ENCODE measurements at places on chromosomes 6 and 20. TPM values are rescaled to one million over a fixed set of nuclear protein-coding genes. Genes with fewer than 3 reads are reported as not detected.

- DNase-seq = no peak
These were observed 122.3 kb downstream of the QRSL1 start for GRCh38 chr6:106751501-106752252.

- DNase-seq = no peak
These were observed 3.3 kb upstream of the ACSS1 start for GRCh38 chr20:25061103-25061799.

- DNase-seq = no peak
These were observed 21.9 kb downstream of the ECT2L start for GRCh38 chr6:138817799-138818198.

GRCh38 chr20:63175038-63175895, 40.7 kb downstream of the YTHDF1 start:
- no peak for DNase-seq

Gene NEDD9
- 6.6 TPM for total RNA-seq

DNA sequence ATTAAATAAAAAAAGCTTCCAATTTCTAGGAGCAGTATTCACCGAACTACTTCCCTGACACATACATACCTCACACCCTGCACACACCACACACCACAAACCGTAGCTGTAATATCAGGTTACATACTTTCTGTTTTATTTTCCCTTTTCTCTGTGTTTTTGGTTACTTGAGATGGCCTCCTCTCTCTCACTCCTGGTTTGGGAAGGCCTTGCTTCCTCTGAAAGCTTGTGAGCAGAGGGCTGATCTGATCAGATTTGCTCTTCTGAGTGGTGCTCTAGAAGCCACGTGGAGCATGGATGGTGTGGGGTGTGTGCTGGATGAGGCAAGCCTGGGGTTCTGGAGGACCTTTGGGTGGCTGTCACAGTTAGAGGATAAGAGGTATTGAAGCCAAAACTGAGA, 20.9 kb downstream of the UTRN start:
- DNase-seq = no peak

Gene FGD2
- total RNA-seq = not detected

GRCh38 chr20:20992277-20992676, 113.9 kb downstream of the LINC00237 start:
- no peak for DNase-seq

- DNase-seq = peak; percentile 82
These were observed 13.6 kb upstream of the WFDC8 start for GRCh38 chr20:45592574-45593189.

GRCh38 chr6:95410168-95410567, 167.2 kb upstream of the MANEA start:
- no peak for DNase-seq

DNA sequence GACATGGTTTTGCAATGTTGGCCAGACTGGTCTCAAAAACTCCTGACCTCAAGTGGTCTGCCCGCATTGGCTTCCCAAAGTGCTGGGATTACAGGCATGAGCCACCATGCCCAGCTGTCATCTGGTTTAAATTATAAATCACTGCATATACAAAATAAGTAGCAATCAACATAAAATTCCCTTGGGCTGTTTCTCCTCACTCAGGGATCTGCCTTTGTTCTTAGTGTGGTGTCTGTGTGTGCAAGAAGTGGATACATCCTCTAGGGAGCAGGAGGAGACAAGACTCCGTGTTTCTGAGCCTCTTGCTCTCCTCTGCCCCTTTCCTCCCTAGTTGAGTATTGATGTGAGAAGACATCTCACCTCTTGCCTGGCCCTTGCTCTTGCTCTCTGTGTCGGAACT, 65.2 kb upstream of the ADGRF4 start:
- DNase-seq = peak; percentile 53

GRCh38 chr6:169451065-169451838, 197.6 kb upstream of the THBS2 start:
- peak; percentile 28 for DNase-seq

DNA sequence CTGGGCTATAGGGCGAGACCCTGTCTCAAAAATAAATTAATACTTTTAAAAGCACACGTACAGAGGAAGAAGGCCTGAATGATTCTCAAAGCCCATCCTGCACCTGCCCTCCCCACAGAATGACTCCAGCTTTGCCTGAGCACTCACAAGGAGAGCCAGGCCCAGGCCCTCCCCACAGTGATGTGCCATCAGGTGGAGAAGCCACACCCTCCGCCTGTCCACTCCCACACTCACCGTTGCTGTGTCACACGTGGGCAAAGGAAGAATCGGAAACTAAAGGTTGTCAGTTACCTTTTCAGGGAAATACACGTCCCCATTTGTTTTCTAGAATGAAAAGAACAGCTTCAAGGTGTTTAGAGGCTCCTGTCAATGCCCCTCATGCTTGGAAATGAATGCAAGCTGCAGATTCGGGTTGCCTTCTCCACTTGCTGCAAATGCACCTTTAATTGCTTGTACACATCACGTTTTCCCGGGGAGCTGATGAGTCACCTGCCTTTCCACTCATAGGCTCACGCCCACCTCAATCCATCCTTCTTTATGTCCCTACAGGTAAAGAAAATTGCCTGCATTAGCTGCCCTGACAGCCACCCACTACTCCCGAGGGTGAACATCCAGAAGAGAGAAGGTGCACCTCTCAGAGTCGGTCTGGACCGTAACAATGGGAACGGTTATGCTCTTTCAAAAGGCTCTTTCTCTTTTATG, 45.5 kb upstream of the AFDN start:
- DNase-seq = no peak

DNA sequence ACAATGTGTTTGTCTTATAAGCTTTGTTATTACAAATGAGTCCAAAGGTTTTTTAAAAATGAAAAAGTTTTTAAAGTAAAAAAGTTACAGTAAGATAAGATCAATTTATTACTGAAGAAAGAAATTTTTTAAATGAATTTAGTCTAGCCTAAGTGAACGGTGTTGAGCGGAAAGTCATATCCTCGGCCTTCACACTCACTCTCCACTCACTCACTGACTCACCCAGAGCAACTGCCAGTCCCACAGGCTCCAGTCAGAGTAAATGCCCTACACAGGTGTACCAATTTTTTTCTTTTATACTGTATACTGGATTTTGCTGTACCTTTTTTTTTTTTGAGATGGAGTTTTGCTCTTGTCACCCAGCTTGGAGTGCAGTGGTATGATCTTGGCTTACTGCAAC, 42.7 kb upstream of the AGPAT4 start:
- no peak for DNase-seq

- no peak for DNase-seq
These were observed 226.1 kb upstream of the CEP162 start for GRCh38 chr6:84453499-84453898.

DNA sequence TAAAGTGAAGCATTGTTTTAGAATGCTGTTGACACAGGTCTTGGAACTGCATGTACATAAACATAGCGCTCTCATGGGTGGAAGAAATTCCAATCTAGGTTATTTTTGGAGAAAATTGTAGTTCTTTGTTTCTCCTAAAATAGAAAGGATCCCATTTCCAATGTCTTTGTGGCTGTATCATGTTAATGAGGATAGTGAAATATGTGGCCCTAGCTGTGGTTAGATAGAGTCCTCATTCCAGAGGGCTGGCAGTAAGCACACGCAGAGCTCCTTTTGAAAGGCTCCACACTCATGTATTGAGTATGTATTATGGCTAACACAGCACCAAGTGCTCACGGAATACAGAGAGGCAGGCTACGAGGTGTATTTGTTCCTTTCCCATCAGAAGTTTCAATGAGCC, 60.9 kb downstream of the SNRNP48 start:
- no peak for DNase-seq

- DNase-seq = no peak
These were observed 93.5 kb upstream of the BMP5 start for GRCh38 chr6:55968926-55969325.

- no peak for DNase-seq
These were observed 19.6 kb upstream of the PI16 start for GRCh38 chr6:36934901-36935300.

DNA sequence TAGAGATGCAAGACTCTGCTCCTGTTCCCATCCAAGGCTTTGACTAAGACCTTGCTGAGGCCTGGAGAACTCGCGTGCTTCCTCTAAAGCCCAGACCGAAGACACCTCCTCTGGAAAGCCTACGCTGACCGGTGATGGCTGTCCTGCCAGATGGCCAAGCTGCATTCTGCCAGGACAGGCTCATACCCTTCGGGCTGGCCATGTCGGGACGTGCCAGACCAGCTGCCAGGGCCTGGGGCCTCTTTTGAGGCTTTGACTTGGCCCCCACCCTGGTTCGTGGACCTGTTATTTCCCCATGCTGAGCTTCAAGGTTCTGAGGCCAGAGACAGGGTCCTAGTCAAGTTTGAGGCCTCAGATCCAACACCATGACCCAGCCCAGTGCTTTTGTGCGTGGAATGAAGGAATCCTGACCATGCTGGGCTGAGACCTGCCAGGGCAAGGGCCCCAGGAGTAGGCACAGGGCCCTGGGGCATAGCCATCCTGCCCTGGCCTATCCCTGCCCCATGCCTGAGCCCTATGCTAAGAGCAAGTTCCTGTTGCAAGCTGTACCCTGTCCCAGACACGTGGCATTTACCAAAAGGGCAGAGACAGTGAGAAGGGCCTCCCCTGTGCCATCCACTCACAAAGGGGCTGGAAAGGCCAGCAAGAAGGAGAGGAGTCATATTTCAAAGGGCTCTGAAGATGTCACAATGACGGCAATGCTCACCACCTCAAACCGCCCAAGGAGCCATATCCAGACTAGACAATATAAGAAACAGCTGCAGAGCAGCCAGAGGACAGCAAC, 42.8 kb downstream of the MRPL14 start:
- no peak for DNase-seq

DNA sequence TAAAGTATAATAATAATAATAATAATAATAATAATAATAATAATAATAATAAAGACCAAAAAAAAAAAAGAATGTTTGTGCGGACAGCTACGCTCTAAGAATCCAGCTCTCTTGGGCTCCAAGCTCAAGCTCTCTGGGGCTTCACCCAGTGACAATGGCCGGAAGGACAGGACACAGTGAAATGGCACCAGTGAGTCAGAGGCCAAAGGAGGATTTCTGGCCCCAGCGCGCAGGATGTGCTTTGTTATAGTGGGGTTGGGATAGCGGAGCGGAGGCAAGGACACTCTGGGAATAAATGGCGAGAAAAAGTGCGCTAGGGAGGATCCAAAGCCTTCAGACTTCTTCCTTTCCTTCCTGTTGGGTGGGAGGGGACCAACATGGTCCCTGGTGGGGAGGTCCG, 38.2 kb downstream of the HLA-A start:
- no peak for DNase-seq

Gene PRR18
- 0.50 TPM for total RNA-seq

DNA sequence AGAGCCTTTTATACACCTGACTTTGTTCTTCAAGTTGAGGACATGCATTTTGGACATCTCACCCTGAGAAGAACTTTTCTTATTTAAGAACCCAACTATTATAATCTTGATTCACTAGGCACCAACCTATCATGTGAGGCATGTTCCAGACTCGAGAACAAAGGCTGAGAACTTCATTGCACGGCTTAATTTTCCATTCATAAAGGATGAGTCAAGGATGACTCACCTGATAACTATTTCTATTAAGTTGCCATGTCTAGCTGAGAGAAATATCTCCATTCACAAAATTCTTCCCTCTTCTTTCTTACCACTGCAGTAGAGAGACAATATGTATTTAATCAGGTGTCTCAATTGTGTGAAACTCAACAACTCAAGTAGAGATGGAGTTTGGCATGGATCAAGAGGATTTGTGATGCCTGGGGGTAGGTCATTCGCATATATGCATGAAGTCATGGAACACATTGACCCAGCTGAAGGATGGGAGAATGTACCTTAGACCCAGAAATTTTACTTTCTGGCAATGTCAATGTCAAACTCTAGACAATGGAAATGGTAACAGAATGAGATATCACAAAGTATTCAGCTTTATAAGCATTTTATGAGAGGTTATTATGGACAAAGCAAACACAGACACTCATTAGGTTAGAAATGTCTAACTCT, 208.7 kb upstream of the PRND start:
- peak; percentile 86 for DNase-seq

Gene ADGB
- total RNA-seq = not detected

DNA sequence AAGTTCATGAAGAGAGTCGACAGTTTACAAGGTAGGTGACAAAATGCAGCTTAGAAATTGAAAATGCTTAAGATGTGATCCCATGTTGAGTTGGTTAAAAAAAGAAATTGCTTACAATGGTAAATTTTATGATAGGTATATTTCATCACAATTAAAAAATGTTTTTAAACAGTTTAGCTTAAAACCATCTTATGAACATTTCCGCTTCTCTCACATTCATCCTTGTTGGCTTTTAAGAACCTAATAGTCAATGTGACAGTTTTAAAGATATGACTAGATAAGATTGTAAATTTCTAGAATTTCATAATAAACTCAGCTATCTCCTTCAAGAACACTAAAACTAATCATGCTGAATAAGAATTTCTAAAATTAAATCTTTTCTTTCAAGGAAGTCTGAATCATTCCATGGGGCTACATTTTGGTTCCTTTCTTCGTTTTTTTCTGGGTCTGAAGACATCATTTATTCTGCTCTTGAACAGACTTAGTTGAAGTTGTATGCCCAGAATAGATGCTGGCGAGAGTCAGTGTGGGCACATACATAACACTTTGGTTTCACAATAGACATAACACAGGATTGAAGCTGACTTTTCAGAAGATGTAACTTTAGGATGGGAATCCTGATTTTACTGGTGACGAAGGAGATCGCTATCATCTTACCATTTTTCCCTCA, 35.9 kb upstream of the LTV1 start:
- DNase-seq = no peak

DNA sequence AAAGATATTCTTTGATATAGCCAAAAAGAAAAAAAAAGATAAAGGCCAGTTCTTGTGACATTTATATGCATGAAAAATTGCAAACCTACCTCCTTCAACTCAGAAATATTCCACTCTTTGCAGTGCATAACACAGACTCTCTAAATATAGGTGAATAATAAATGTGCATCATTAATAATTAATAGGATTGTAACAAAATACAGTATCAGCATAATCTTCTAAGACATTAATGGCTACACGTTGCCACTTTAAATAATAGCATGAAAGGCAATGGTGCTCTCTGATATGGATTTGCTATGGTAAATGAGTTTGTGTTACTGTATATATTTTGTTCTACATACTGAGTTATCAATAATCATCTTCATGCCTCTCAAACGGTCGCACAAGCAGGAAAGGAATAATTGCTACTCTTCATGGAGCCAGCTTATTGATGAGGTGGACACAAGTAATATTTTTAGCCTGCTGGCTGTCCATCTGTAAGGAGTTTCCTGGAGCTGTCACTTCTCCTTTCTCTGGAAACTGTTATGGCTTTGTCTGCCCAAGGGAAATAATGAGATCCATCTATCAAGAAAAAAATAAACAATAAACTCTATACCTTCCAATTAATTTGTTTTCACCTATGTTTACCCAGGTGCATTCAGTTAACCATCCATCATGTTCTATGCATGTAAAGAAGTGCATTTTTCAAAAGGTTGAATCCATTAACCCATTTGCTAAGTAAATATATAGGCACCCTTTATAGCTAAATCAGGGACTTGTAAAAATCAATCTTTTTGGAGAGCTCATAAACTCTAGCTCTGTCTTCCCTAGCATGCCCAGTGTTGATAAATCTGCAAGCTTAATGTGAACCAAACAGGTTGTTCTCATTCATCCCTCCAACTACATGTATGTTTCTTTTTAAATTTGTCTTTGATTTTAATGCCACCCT, 253.0 kb downstream of the NKAIN2 start:
- DNase-seq = no peak

Gene ZC2HC1B
- not detected for total RNA-seq
